NCI-H187 (cell line): ENCODE measurements at places on chromosomes 7 and 10.

DNA sequence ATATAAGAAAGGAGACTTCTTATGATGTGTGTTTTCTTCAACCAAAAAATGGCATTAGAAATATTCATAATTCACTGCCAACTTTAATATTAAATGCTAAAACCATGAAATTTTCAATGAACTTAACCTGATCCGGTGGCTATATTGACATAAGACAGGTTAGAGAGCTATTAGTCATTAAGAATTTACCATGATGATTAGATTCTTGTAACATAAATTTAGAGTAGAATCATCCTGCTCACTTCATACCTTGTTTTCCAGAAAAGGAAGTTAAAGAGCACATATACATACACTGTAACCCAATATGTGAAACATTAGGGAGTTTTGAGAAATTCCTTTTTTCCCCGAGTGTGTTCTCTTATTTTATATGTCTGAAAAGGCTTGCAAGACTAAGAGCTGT, 430.3 kb upstream of the SEMA3A start:
- no peak for DNase-seq

DNA sequence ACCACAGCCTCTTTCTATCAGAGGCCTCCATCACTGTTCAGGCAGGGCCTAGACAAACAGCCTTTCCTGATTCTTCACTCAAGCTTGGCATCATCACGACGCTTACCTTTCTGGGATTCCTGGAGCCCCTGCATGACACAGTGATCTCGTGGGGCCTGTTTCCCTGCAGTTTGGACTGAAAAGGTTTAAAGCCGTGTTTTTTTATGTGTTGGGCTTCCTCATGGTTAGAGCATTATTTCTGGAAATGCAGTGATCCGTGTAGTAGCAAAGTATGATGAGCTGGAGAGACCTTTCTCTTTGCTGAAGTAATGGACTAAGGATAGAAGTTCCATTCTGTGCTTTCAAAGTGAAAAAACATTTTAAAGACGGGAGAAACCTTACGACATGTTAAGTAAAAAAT, 169.1 kb downstream of the BMPER start:
- no peak for DNase-seq

- DNase-seq, result no peak
These were observed 296.4 kb downstream of the ADARB2 start for GRCh38 chr10:1440897-1441296.

DNA sequence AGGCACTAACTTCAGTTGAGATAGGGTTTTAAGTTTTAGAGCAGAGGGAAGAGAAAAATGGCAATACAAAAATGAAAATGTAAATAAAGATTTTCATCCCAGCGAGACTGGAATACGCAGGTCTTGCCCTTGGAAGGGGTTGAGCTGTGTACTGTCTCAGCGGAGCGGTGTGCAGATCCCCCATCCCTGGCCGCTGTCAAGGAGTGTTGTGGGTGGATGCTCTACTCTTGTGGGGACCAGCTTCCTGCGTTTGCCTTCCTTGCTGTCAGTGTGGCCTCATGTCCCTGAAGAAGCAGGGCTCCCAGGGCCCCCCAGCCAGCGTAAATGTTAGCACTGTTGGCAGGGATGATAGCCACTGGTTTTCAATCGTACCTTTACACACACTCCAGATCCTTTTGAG, 249.7 kb upstream of the PITRM1 start:
- DNase-seq, result no peak

DNA sequence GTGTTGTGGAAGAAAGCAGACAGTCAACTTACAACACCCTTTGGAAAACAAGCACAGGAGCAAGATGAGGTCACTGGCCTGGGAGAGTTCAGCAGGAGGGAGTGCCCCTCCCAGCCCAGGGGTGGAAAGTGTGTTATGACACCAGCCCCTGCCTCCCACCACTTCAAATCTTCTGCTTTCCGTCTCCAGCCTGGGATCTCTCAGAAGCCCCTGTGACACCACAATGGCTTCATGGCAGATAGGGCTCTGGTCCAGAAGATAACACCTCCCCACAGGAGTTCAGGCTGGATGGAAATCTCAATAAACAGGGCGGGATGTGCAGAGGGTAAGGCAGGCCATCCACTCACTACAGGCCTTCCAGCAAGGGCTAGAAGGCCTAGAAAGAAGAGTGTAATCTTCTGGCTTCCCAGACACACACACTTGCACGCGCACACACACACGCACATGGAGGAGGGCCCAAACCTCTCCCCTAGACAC, 48.7 kb upstream of the ZMIZ1 start:
- no peak for DNase-seq

- no peak for DNase-seq
These were observed 37.9 kb downstream of the JAZF1 start for GRCh38 chr7:28142650-28143049.

DNA sequence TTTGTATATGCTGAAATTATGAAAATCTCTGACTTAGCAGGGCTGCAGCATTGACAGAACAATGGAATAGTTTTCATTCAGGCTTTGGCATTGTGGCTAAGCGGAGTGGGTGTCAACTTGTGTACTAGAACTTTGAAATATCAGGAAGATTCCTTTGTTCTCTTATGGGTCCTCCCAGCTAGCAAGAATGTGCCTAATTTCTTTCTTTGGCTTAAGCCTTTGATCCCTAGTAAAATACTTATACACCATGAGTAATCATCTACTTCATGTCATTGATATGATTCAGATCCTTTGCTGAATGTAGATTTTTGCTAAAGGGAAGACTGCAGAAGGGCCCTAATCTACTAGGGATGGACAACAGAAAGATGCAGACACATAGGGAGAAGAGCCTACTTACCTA, 6.2 kb downstream of the AVL9 start:
- no peak for DNase-seq

- DNase-seq, result no peak
These were observed 102.4 kb downstream of the SMURF1 start for GRCh38 chr7:99041526-99041925.

DNA sequence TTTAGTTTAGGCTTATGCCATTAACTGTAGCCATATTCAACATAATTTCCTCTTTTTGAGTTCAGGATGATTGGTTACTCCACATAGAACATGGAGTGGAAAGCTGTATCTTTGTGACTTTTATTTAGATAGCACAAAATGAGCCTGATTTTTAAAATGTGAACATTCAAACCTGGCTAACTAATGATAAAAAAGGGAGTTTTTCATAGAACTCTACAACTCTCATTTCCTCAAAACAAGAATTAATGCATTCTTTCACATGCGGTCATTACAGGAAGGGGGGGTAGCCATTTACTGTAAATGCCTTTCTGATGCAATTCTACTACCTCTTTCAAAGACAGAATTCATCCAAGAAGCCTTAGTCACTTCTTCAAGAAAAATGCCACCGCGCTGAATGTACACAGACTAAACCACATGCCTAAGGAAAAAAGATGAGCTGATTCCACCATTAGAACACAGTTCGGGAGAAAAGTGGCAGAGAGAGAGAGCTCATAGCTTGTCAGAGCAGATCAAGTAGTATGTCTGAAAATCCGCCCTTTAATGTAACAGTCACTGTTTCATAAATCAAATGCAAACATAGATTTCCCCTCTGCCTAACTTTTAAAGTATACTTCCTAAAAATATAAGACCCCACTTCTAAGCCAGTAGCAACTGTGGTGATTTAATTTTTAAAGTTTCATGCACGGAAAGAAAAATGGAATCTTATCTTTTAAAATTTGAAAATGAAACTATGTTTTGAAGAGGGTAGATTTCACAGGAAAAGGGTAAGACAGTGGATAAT, 226.4 kb upstream of the KLF14 start:
- DNase-seq, result no peak

- DNase-seq, result no peak
These were observed 530.3 kb downstream of the NXPH1 start for GRCh38 chr7:8963722-8964121.

GRCh38 chr10:80264081-80265056, 25.1 kb downstream of the MAT1A start:
- no peak for DNase-seq

- DNase-seq, result no peak
These were observed 57.3 kb upstream of the TES start for GRCh38 chr7:116153050-116153449.

DNA sequence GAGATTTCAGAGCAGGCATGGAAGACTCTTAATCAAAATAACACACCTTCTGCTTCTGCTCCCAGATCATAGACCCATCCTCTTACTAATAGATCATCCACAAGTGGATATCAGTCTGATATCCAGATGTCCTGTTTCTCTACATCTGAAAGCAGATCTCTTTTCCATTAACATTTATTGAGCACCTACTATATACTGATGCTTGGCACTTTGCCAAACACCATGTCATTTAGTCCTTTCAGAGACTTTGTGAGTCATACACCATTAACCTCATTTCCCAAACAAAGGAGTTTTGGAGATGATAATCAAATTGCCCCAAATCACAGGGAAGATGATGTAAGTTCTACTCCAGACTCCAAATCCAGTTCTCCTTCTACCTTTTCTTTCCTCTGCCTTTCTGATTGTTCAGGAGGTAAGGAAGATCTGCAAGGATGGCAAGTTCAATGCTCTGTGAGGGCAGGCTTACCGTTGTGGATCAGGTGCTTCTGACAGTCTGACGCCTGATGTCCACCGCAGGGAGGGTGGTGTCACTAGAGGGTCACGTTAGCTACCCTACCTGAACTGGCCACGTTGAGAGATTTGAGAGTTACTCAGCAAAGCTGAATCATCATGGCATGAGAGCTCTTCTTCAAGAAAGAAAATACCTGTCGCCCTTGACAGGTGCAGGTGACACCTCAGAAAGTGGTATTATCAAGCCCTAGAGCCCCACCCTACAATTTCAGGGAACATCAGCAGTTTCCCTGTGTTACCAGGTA, 269.6 kb upstream of the ZMIZ1 start:
- no peak for DNase-seq

- no peak for DNase-seq
These were observed 358.2 kb downstream of the FGFR2 start for GRCh38 chr10:121240011-121240410.

DNA sequence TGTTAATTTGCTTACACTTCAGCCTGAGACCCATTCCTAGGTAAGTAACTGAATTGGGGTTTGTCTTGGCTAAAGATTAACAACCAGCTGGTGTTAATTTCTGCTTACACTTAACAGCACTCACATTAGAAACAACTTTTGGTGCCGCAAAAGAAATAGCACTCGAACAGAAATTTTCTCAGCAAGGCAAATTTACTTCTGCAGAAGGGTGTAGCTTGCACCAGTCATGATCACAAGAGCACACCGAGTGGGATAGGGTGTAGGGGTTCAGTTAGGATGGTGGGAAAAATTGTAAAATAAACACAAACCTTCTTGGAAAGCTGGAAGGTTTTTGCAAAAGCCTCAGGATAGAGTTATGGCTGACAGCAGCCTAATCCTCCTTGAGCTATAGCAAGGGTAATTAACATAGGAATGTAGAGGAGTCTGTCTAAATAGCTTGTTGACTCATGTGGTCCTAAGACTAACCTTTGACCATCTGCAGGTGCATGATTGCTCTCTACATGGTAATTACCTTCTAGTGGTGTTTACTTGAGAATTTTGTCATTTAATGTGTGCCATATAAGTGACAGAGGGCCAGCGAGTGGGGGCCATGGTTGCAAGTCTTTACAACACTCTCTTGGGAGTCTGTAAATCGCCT, 67.8 kb upstream of the CDK13 start:
- DNase-seq, result no peak

DNA sequence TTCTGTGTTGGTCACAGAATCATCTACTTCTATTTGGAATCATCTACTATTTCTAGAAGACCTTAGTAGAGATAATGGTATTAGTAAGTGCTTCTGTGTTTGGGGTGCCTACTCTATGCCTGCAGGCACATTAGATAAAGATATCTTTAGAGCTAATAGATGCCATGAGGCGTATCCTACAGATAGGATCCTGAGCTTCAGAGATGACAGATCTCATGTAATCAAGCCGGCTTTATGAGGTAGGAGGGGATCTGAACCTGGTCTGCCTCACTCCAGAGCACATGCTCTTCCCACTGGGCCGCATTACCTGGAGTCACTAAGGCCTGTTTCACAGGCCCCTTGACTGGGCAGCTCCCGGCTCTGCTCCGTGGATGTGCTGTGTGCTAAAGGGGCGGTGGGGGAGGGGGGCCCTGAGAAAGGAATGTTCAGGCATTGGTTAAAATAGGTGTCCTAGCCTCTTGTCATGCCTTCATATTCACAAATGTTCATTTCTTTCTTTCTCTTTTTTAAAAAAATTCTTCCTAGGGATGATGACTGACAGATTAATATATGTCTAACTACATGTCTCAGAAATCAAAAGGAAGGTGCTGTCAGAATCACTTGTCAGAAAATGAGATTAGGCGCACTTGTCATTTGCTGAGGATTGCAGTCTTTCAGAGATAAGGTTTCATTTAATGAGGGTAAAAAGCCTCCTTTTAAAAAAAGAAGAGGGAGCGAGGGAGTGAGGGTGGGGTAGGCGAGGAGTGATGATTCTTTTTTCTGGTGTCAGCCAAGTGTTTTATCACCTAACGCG, 458.0 kb upstream of the GALNT17 start:
- no peak for DNase-seq

DNA sequence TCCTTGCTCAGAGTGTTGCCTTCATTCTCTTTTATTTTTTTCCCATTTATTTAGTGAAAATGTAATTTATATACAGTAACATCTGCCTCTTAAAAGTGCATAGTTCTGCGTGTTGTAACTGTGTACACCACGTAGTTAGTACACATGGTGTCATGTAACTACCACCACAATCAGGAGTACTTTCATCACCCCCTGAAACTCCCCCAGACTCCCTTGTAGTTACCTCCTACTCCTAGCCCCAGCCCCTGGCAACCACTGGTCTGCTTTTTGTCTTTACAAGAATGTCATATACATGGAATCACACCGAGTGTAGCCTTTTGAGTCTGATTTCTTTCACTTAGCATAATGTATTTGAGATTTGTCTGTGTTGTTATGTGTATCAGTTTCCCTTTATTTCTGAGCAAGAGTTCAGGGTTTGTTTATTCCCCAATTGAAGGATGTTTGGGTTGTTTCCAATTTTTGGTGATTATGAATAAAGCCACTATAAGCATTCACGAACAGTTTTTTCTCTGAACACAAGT, 50.6 kb downstream of the GRK5 start:
- DNase-seq, result no peak

DNA sequence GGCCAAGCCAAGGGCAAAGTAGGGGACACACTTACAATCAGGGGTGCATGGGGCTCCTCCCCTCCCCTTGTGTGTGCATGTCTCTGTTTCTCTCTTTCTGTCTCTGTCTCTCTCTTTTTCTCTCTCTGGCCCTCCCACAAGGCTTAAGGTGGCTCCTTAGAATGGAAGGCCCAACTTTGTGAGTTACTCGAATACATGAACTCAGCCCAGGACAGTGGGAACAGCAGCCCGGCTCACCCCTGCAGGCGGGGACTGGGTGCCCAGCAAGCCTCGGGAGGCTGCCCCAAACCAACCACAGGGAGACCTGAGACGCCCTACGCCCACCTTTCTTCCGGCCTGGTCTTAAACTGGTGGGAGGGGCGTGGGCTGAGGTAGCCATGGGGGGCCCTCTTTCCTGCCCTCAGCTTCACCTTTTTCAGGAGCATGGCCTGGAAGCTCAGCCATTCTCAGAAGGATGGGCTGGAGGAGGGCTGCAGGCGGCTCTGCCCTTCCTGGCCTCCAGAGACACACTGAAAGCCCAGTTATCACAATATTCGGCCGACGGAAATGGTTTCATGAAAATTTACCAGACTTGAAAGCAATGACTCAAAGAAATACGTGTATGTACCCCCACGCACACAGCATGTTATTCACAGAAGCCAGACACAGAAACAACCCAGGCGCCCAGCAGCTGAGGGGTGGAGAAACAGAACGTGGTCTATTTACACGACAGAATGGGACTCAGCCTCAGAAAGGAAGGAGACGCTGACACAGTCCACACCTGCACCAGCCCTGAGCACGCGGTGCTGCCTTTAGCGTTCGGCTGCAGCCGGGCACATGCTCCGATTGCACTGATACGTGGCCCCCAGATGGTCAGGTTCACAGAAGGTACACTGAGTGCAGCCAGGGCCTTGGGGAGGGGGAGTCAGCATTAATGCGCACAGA, 229.5 kb downstream of the PTPRN2 start:
- DNase-seq, result no peak
